ENCODE measurements at places on chromosomes 5 and 9.

DNA sequence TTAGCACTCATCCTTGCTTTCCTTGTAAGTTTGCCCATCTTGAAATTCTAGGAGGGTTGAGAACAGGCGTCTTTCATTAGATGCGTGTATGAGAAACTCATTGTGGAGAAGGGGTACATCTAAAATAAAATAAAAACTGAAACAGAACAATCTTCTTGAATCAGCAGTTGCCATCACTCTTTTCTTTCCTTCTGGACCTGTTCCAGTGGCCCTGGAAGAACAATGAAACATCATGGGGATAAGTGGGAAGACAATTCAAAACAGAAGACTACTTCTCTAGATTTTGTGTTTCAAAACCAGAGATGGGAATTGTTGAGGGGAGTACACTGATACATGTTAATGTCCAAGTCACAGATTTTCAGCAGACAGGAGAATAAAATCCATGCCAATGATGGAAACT, 59.9 kb downstream of the SLC1A3 start:
- no peak for DNase-seq

DNA sequence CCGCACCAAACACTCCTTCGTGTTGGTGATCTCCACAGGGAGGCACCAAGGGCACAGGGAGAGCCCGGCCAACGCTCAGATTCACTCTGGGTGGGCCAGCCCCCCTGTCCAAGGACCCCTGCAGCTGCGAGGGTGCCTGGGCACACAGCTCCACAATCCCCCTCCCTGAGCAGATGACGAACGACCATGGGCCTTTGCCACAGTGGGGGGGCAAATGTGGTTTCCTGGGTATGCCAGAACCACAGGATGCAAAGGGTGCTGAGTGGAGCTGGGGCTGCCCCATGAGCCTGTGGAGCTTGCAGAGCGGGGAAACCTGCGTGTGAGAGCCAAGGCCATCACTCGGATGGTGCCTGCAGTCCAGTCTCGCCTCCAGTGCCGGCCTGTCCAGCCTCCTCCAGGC, 31.0 kb downstream of the LPCAT1 start:
- no peak for DNase-seq

GRCh38 chr5:180803181-180804128, 849 bp upstream of the MGAT1 start:
- DNase-seq: no peak

DNA sequence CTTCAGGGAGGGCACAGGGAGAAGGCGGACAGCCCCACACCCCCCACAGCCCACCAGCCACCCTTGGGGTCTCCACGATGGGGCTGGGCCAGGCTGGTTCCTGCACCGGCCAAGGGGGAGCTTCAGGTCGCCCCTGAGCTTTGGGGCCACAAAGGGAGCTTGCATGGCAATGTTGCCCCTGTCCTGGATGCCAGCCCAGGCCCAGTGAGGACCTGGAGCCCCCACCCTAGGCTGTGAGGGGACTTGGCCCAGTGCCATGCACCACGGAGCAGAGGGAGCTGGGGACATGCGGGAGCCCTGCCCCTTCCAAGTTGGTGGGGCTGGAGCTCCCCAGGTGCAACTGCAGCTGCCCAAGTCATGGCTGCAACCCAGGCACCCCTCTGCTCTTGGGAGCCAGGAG, 18.4 kb downstream of the TMEM38B start:
- no peak for DNase-seq

DNA sequence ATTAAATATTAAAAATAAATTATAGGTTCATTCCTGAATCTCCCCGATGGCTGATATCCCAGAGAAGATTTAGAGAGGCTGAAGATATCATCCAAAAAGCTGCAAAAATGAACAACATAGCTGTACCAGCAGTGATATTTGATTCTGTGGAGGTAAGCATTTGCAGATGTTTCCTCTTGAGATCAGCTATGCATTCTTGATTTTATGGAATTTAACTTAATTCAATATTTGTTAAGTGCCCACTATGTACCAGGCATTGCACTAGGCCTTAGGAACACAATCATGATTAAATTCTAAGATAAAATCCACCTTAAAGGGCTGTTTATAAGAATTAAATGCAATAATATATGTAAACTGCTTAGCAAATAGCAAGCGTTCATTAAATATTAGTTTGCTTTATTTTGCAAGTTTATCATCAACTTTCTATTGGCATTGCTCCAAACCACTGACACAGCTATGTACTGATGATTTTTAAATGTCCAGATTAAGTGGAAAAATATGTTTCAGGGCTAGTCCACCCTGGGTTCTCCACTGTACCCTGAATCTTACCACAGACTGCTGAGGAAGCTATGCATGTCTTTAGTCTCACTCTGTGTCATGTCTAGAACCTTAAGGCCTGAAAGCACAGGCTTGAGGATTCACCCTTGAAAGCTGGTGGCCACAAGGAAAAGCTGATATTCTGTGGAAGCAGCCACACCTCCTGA, 33.2 kb downstream of the SLC22A4 start:
- DNase-seq: no peak

DNA sequence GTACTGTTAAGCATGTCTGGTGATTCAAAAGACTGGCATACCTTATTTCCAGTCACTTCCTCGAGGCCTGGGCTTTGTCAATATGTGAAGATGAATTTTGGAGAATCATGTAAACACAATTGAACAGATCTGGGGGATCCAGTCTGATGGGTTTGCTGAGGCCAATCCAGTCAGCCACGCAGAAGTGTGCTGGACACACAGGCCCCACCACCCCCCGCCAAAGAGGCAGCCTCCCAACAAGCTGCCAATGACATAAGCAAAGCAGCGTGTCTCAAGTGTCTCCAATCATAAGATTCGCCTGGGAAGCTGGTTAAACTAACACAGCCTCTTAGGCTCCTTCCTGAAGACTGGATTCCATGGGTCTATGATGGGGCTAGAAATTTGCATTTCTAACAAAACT, 192.9 kb upstream of the KLF9 start:
- DNase-seq: no peak

DNA sequence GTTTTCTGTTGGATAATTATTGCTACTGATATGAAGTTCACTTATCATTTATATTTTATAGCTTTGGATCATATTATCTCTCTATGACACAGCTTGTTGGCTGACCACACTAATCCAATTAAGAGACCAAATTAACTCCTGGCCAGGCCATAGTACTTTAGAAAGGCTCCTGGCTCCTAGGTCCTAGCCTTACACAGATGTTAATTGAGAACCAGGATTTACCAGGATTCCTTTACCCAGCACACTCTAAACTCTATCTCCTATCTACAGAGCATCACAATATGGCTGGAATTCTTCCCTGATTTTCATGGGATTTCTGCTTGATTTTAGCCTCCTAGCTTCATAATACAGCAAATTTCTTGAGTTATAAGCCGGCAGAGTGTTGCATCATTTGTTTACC, 80.3 kb downstream of the SLCO6A1 start:
- DNase-seq: no peak
